ENCODE measurements at places on chromosomes 5 and 9.

GRCh38 chr5:129399069-129399468, 61.0 kb upstream of the ADAMTS19 start:
- no peak for DNase-seq

GRCh38 chr9:129436751-129437625, 183.9 kb downstream of the C9orf50 start:
- no peak for DNase-seq

GRCh38 chr5:52693280-52693679, 94.4 kb upstream of the ITGA1 start:
- no peak for DNase-seq

GRCh38 chr9:78615372-78615771, 318.4 kb downstream of the PSAT1 start:
- no peak for DNase-seq

GRCh38 chr5:9207817-9208418, 338.0 kb downstream of the SEMA5A start:
- no peak for DNase-seq

- DNase-seq: no peak
Observed at GRCh38 chr5:132093271-132093670, 19.7 kb downstream of the CSF2 start.

GRCh38 chr5:4205398-4205797, 609.8 kb downstream of the IRX1 start:
- no peak for DNase-seq

- no peak for DNase-seq
Observed at GRCh38 chr9:121801579-121801978, 150.1 kb downstream of the DAB2IP start.

DNA sequence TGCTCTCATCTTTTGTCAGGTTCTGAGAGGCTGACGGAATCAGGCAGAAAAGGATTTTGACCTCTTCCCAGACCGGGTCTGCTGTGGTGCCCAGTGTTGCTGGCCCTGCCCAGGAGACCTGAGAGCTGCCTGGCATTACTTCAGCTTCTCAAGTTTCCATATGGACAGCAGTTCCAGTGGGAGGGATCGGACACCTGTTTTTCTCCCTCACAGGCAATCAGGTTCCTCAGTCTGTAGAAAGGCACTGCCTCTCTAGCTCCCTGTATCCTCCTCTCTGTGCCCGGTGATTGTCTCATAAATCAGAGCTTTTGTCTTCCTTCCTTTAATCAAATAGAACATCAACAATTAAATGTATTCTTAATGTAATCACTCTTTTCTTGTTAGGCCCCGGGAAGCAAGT, 198.7 kb downstream of the SEMA6A start:
- no peak for DNase-seq

DNA sequence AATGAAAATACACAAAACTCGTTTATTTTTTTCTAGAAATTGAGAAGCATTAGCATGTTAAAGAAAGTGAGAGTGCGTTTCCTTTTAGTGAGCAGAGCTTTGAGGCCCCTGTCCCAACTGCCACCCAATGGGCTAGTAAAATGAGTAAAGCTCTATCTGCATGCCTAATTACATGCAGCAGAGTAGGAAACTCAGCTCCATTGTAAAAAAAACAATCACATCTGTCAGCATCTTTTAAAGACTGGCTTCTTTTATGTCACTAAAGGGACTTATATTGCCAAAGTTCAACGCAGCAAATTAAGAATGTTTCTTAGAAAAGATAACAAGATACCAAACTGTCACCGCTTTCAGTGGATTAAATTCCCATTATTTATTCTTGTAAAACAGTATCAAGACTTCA, 154.0 kb downstream of the SNCAIP start:
- DNase-seq: no peak

DNA sequence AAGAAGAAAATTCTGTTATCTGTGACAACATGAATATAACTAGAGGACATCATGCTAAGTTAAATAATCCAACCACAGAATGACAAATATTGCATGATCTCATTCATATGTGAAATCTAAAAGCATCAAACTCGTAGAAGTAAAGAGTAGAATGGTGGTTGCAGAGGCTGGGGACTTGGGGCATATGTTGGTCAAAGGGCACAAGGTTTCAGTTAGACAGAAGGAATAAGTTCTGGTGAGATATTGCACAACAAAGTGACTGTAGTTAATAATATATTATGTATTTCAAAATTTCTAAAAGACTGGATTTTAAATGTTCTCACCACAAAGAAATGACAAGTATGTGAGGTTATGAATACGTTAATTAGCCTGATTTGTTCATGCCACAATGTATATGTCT, 24.8 kb downstream of the GRIA1 start:
- DNase-seq: no peak
